Naive B cell (primary cell): ENCODE measurements at places on chromosomes 12 and 14. TPM values are rescaled to one million over a fixed set of nuclear protein-coding genes. Genes with fewer than 3 reads are reported as not detected.

DNA sequence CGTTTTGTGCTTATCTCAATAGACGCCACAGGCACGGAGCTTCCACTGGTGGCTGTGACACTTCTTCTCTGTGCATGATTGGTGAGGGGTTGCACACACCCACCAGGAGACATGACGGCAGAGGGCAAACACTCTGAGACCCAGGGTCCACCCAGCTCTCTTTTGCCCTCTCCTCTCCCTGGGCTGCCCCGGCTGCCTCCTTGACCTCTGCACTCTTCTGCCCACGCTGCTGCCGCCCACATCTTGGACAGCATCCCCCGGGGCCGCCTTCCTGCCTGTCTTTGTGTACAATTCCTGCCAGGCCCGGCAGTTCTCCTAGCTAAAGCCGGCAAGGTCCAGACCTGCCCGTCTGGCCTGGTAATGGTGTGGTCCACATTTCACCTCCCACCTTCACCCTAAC, 44.7 kb downstream of the DPF3 start:
- H3K4me1 ChIP-seq, result peaks cover 15% of the 10 kb centered on the region
- no peak overlapping the region for H3K27ac ChIP-seq
- no peak overlapping the region for H3K4me3 ChIP-seq
- H3K27me3 ChIP-seq, result no peaks in the 10 kb centered on the region
- H3K36me3 ChIP-seq, result peaks cover 32% of the 10 kb centered on the region

DNA sequence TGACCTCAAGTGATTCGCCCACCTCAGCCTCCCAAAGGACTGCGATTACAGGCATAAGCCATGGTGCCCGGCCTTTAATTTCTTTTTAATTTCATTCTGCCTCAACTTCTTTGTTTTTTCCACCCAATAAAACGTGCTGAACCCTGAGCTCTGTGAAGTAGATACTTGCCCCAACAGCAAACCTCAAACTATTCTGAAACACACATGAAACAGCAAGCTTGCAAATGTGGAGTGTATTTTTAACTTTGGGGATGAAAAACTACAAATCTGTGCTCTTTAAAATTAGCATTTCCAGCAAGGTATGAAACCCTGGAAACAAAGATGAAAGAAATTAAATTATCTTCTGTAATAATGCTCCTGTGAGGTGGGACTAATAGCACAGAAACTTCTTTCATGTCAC, 246.6 kb downstream of the ANO6 start:
- H3K27ac ChIP-seq, result no peak overlapping the region
- no peaks in the 10 kb centered on the region for H3K36me3 ChIP-seq
- H3K4me3 ChIP-seq, result no peak overlapping the region

- H3K4me1 ChIP-seq, result peaks cover 11% of the 10 kb centered on the region
- H3K36me3 ChIP-seq, result no peaks in the 10 kb centered on the region
- no peak overlapping the region for H3K4me3 ChIP-seq
- DNase-seq, result no peak
Measured at GRCh38 chr12:94841904-94842610, 161.4 kb downstream of the NDUFA12 start.

- H3K27ac ChIP-seq, result peak overlapping the region; percentile 42
- H3K4me3 ChIP-seq, result no peak overlapping the region
- peak; percentile 19 for DNase-seq
- H3K36me3 ChIP-seq, result peaks cover 4% of the 10 kb centered on the region
Measured at GRCh38 chr12:103771466-103771865, 69.6 kb downstream of the NT5DC3 start.

DNA sequence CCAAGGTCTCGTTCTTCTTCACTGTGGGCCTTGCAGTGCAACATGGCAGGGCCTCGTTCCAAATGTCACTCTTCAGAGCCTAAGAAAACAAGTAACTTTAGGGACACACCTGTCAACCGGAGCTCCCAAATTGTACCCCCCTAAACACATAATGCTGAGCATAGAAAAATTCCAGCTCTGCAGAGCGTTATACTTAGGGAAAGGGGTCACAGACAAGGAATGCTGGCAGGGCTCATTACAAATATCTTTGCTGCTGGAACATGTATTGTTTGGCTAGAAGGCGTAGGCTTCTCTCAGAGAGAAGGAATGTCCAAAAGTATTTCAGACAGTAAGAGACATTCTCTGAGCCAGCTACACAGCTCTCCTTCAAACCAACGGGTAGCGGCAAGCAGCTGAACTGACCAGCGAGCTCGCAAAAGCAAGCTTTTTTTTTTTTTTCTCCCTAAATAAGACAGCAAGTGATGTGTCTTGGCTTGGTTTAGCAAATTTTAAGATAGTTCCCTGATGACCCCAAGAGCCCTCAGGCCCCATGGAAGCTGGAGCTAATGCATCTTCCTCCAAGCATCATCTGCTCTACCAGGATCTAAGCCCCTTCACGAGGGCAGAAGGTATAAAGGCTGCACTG, 24.5 kb downstream of the SSH1 start:
- no peaks in the 10 kb centered on the region for H3K27me3 ChIP-seq
- no peak overlapping the region for H3K27ac ChIP-seq
- H3K36me3 ChIP-seq, result peaks cover 26% of the 10 kb centered on the region
- no peak for DNase-seq
- peaks cover 10% of the 10 kb centered on the region for H3K4me1 ChIP-seq

GRCh38 chr12:122928404-122929147, 32.7 kb upstream of the VPS37B start:
- H3K4me3 ChIP-seq, result no peak overlapping the region
- no peak for DNase-seq
- H3K27ac ChIP-seq, result no peak overlapping the region

DNA sequence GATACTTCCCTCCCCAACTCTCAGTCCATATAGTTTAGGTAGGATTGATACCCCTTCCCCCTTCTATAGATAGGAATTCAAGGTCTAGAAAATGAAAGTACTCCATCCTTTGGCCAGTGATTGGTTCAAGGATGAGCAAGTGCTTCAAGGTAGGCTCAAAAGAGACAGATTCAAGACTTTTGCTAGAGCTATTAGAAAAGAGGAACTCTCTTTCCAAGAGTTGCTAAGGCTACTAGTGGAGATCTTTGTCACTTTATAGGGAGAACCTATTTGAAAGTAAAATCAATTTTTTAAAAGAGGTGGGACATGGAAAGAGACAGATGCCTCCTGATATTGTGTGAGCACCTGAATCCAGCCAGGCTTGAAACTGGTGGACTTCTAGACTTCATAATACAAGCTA, 17.5 kb downstream of the POLE2 start:
- no peak overlapping the region for H3K27ac ChIP-seq

- no peak overlapping the region for H3K27ac ChIP-seq
- peaks cover 2% of the 10 kb centered on the region for H3K4me1 ChIP-seq
- no peaks in the 10 kb centered on the region for H3K36me3 ChIP-seq
- H3K27me3 ChIP-seq, result no peaks in the 10 kb centered on the region
Measured at GRCh38 chr12:67509666-67510386, 138.7 kb upstream of the DYRK2 start.

The SLC38A4 gene
- not detected for polyA plus RNA-seq

The CCDC196 gene
- polyA plus RNA-seq, result not detected

The DLGAP5 gene
- not detected for polyA plus RNA-seq

The INSM2 gene
- not detected for polyA plus RNA-seq

The CELA1 gene
- not detected for polyA plus RNA-seq

The JPH4 gene
- polyA plus RNA-seq, result 0.09 TPM
